ENCODE measurements at places on chromosomes 2 and 18. TPM values are rescaled to one million over a fixed set of nuclear protein-coding genes. Genes with fewer than 3 reads are reported as not detected.
A peak's percentile ranks its signal among the peaks of the same experiment; 100 is the strongest.

DNA sequence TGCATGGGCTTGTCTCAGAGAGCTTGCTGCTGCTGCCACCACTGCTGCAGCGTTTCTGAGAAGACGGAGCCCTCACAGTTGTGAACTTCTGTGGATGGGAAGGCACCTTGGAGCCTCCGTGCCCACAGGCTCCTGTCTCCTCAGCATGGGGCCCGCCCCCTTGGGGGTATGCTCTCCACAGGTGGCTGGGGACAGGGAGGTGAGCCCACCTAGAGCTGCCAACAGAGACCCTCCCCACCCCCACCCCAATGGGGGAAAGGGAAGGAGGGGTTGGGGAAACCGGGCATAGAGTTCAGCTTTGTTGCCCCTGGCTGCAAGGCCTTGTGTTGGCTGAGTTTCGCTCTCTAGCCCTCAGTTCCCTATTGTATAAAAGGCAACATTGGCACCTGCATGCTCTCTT lies 76.1 kb downstream of the INPP4A start:
- DNase-seq = no peak

GRCh38 chr2:196479350-196479749 lies 160.2 kb upstream of the CCDC150 start:
- DNase-seq = no peak

DNA sequence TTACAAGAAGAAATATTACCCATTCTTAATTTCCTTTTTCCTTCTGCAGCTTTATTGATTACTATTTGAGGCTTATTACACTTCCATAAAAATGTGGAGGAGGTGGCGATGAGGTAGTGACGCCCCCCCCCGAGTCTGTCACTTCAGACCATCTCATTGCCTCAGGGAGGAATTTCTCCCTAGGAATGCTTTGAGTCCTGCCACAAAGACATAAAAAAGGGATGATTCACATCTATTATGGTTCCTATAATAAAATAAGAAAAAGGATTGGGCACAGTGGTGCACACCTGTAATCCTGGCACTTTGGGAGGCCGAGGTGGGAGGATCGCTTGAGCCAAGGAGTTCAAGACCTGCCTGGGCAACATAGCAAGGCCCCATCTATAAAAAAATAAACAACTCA lies 93.7 kb downstream of the AOX1 start:
- no peak for DNase-seq

- DNase-seq = no peak
These were observed 580.3 kb upstream of the TMEFF2 start for GRCh38 chr2:192775011-192775410.

DNA sequence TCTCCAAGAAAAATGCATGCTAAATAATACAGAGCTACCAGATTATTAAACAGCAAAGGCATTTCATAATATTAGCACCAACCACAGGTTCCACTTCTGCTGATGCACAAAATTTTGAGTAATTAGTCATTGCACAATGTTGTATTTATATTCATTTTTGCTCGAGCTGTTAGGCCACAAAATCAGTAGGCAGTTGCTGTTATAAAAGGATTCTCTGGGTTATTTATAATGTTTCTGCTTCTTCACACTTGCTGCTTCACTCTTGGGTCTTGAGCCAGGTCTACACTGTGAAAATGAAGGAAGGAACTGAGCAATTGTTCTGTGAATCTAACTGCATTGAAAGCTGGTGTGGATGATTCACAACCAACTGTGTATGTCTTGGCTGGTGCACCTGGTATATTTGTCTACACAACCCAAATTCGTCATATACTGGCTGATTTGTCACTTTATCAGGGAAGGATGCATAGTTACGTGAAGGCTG lies 38.3 kb downstream of the MRPL33 start:
- DNase-seq = peak; percentile 91

- DNase-seq = no peak
These were observed 197.5 kb downstream of the FAM210A start for GRCh38 chr18:13528739-13529392.

DNA sequence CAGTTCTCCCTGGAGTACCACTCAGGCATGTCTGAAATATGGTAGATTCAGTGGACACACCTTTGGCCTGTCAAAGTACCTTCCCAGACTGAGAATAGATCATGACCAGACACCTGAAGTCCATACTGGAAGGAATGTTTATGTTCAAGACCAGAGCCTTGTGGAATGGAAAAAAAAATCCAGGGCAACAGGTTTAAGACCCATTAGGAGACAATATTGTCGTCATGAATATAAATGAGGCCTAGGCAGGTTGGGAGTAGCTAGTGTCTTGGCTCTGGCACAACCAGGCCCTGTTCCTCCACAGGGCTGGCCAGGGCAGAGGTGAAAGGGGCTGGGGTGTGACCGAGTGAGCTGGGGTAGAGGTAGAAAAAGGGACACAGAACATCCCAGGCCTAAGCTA lies 13.2 kb upstream of the ATRAID start:
- no peak for DNase-seq

- DNase-seq = peak; percentile 23
These were observed 21.5 kb downstream of the DTNB start for GRCh38 chr2:25651782-25652455.

DNA sequence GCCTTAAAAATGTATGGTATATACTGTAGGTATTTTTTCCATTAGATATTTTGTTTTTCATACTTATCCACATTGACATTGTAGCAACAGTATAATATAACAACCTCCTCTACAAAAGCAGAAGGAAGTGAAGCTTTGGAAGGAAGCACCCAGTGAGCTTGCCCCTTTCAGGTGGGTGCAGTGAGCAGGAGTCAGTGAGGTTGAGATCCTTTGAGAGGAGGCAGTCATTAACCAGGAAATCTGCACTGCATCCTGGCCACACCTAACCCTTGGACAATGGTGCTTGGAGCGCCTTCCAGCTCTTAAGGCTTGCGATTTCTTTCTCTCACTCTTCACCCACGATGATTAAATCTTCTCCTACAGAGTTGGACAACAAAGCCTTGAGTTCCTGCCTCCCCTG lies 13.9 kb downstream of the IL37 start:
- DNase-seq = no peak

Gene MEMO1
- total RNA-seq = 53.9 TPM

Gene SULT6B1
- not detected for total RNA-seq

Gene UGT1A4
- total RNA-seq = not detected

Gene LYG2
- not detected for total RNA-seq

Gene RAD51AP2
- total RNA-seq = not detected

Data from endothelial cell of umbilical vein (primary cell).